Cortex of kidney (tissue), 1 donor: ENCODE measurements at places on chromosomes 6 and 20.

DNA sequence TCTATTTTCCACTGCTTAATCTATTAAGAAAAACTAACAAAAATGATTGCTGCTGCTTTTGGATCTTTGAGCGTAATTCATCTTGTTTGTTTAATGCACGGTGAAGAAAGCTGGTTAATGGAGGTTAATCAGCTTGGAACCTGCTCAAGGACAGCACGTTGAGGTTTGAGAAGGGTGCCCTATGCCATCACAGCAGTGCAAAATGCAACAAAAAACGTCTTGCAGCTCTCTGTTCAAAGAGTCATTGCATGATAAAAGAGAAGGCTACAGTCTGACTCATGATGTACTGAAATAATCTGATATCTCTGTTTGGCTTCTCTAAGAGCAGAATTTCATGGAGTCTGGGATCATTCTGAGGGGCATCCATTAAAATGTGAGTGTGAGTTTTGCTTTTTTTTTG, 80.6 kb upstream of the PREP start:
- no peak for DNase-seq

DNA sequence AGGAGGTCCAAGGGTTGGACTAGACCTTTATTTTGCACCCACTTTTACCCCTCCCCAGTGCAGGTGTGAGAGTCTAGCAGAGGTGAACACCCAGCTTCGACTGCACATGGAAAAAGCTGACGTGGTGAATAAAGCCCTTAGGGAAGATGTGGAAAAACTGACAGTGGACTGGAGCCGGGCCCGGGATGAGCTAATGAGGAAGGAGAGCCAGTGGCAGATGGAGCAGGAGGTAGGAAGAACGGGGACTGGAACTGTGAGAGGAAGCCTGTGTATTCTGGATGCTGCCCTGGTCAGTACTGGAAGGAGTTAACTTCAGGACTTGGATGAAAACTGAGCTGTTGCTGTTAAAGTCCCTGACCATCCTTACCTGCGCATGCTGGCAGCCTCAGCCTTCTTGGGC, 10.6 kb downstream of the CEP250 start:
- no peak for DNase-seq

- DNase-seq: no peak
These were observed 76.3 kb downstream of the BCAS1 start for GRCh38 chr20:53994088-53994487.

DNA sequence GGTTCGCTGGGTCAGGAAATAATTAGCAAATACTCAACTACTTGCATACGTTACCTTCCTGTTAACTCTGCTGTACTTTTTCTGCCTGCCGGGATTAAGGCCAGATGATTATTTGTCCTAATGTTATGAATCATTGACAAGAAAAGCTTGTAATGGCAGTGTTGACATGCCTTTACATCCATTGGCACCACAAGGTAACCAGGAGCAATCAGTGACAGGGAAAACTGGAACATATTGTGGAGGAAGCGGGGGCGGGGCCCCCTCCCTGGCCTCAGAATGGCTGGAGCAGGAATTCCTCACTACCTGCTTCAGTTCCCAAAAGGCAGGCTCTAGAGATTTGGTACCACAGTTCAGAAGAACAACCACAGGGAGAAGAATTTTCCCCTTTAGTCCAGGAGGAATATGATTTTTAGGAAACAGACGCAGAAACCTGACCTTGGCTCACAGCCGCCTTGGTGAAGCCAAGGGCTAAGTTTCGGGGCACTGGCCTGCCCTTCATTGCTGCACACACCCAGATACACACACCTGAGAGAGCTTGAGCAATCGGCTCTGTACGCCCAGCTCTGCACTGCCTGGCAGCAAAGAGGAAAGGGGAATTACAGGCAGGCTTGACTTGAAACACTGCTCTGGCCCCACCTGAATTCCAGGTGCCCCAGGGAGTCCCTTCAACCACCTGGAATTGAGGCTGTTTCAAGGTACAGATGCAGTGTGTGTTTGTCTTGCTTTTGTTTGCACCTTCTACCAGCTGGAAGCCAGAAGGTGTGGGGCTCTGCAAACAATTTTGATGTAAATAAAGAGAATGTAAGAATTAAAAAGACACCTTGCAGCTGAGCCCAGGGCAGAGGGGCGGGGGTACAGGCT, 89.8 kb downstream of the MYB start:
- DNase-seq: no peak

DNA sequence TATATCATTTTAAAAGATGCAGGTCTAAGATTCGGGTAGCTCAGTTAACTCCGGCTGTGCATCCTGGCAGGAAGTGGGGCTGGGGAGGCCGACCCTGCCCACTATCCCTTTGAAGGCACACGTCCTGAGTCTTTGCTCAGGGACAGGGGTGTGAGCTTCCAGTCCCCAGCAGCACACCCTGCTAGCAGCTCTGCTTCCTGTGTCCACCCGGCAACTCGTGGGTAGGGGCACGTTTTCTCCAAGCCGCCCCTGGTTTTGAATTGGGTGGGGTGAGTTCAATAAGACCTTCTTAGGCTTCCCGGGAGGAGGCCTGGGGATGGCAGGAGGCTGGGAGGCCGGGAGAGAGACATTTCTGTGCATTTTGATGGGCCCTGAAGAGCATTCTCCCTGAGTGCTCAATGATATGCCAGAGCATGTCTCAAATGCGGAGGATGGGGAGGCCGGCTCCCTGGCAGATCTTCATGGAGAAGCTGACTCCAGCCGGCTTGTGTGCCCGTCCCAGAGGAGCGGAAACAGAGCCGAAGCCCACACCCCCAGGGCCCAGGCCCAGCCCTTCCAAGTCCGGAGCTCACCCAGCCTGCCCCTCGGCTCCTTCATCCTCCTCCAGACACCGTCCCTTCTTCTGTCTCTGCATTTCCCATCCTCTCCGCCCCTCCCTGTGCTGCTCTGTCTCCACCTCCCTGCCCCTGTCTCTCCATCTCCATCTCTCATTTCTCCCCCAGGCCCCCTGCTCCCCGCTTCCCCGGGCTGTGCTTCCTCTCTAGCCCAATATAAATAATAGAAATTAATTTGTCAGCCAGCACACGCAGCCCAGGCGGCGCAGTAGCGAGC, 36.3 kb upstream of the ZFAND3 start:
- no peak for DNase-seq

DNA sequence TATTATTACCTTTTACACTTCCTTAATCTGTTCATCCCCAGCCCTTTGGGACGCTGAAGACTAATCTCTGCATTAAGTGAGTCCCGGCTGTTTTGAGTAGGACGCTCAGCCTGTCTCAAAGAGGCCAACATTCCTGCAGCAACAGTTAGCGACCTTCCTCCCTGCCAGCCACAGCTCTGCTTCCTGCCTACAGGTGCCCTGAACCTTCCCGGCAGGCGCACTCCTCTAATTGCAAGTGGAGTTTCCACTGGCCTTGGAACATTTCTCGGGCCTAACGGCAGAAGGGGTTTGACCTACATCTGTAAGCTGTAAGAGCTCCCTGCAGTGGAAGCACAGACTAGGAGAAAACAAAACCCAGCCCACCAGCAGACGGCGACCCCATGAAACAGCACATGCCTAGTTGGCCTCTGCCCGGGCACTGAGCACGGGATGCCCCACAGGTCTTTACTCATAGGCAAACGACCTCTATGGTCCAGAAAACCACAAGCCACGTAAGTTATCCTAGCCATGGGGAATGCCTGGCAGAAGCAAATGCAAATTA, 137.9 kb downstream of the DTNBP1 start:
- no peak for DNase-seq

GRCh38 chr20:46020555-46020954, 8.5 kb upstream of the SLC12A5 start:
- DNase-seq: no peak
